ENCODE measurements at places on chromosomes 12 and 14.
A peak's percentile ranks its signal among the peaks of the same experiment; 100 is the strongest.

GRCh38 chr12:57367121-57367520 lies 63.7 kb downstream of the R3HDM2 start:
- no peak for DNase-seq

- no peak for DNase-seq
Observed at GRCh38 chr12:116339062-116339461, 61.6 kb upstream of the MED13L start.

- DNase-seq, result no peak
Observed at GRCh38 chr12:59388694-59389093, 207.1 kb upstream of the SLC16A7 start.

DNA sequence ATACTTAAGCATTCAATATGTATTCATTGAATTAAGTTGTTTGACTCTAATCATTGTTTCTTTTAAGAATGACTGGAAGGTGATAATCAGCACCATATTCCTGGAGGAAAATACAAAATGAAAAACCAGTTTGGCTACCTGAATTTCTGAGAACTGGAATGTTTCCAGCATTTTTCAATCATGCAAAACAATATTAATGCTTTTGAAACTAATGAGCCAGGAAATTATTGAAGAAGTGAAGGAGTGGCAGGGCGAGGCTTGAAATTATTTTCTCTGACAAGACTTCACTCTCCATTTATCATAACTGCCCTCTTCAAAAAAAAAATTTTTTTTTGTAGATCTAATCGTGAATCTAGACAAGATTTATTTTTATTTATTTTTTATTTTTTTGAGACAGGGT lies 19.0 kb downstream of the TMEM19 start:
- no peak for DNase-seq

GRCh38 chr12:50297996-50298395 lies 14.7 kb upstream of the LIMA1 start:
- DNase-seq, result no peak

DNA sequence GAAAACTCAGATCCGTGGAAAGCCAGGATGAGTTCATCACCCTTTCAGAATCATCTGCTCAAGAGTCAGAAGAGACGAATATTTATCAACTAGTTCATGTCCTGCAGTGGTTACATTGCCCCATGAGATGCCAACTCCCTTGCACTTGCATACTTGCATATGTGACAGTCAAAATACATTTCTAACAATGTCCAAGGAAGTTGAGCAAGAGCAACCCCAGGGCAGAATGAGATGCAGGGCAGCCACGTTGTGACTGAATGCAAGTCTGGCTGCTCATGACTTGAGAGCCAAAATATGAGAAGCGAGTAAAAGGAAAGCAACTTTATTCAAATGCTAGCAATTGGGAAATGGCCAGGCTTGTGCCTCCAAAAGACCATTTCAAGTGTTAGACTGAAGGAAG lies 23.6 kb upstream of the UTP20 start:
- DNase-seq, result no peak

- DNase-seq, result no peak
Observed at GRCh38 chr14:42927313-42927712, 1320.6 kb downstream of the LRFN5 start.

DNA sequence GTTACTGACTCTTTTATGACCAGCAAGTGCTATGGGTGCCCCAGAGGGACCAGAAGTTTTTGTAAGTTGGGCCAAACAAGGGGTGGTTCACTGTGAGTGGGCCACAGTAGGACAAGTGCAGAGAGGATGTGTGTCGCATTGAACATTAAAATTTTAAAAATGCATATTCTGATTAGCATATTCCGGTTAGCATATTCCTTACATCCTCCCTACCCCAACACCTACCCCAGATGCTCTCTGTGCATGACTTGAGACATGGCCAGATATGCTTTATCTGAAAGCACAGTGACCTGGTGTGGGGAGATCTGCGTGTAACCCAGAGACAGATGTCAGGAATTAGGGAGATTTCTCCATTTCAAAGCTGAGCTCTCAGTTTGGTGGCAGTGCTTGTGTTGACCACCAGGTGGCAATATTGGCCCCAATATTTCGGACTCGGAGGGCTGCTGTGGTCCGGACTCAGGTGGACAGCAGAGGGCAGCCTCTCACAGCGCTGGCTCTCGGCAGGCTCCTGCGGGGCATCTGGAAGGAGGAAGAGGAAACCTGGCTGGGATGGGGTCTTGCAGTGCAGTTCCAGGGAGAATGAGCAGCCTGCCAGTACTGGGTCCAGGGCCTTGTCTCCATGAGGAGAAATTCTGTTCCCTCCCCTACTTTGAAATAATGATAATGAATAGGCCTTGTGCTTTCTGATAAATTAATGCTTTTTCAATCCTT lies 1.6 kb upstream of the CEBPE start:
- DNase-seq, result peak; percentile 57

Data from anterior cingulate cortex (tissue), 58 donors.